ENCODE measurements at places on chromosomes 4 and X.

- DNase-seq: no peak
These were observed 375.6 kb downstream of the PDGFC start for GRCh38 chr4:156596026-156596425.

DNA sequence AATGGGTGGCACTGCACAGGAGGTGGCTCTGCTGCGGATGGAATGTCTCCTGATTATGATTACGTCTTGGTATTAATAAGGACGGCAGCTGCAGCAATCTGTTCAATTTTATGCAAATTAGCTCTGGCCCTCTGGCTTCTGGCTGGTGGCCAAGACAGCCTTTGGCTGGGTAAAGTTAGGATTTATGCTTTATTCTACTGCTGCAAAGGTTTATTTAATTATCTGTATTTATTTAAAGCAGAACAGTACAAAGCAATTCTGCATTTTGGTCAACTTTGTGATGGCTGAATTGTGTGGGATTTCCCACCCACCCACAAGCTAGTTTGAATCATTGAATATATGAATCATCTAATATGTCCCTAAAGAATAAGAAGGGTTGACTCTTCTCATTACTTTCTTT lies 745.6 kb upstream of the FAM241A start:
- no peak for DNase-seq

DNA sequence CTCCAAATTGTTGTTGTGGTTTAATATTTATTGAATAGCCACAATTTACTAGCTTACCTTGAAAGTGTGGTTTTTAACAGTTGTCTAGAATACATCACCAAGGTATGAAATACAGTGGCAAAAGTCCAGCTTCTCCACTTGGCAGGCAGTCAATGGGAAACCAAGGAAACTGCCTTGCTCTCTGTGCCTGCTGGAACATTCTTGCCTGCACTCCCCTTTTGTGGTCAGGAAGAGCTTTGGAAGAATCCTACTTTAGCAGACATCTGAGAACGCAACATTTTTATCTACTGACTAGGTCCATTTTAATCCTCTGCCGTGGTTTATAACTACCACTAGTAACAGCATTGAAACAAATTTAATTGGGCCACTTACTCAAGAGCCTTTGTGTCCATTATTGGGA lies 64.5 kb downstream of the TENM3 start:
- no peak for DNase-seq

DNA sequence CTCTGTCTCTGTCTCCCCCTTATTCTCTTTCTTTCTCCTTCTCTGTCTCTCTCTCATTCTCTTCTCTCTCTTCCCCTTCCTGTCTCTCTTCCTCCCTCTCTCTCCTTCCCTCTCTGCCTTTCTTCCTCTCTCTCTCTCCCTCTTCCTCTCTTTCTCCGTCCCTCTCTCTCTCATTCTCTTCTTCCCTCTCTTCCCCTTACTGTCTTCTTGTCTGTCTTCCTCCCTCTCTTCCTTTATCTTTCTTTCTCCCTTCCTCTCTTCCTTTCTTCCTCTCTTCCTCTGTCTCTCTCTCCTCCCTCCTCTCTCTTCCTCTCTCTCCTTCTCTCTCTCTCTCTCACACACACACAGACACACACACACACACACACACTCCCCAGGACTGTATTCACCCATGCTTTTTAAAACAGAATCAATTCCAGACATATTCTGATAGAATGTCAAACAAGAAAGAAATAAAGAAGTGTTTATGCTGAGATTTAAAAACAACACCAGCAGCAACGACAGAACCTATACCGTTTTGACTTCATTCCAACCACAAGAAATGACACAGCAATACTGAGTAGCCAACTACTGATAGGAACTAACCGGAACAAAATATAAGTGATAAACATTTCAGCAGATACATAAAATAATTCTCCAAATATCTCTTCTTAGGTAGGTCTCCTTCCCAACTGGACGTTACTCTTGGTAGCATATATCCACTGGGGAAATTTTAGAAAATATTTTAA lies 296.7 kb downstream of the ASMT start:
- DNase-seq: no peak

DNA sequence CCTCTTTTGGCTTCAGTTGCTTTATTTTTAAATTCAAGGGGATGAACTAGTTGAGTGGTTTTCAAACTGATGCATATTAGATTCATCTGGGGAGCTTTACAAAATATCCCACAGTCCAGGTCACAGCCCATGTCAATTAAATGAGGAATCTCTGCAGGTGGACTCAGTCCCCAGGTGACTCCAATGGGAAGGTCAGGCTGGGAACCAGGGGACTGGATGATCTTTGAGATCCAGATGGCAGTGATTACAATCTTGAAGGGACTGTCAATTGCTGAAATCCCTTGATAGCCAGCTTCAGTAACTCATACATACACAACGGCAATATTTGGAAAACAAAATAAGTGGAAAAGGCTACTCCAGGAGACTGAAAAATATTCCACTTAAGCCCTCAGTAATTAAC lies 7.0 kb downstream of the ADH1B start:
- DNase-seq: no peak

DNA sequence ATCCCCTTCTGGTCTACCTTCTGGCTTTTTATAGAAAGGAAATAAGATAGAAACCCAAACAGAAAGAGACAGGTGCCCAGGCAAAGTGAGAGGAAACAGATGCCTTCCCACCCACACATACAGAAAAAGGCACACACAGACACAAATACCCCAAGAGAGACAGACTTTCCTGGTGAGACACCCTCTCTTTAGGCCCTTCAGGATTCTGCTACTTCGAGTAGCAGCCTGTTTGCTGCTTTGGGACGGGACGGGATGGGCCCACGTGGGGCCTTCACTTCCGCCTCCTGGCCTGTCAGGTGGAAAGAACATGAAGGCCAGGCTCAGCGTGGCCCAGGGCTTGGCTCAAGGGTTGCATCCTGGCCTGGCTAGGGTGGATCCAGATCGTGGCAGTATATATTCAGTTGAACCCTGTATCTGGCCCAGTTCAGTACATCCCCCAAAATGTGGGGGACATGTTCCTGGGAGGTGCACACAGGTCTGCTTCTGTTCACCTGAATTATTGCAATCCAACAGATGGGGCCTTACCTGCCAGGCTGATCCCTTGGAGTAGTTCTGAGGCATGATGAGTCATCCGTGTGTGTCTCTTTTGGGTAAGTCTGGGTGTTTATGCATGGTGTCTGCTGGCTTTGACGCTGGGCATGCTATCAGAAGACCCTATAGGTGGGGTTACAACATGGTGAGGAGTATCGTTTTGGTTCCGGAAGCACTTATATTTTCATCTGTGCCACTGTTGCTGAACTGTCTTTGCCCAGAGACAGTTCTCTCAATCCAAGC lies 2.4 kb downstream of the ZNF275 start:
- DNase-seq: no peak

DNA sequence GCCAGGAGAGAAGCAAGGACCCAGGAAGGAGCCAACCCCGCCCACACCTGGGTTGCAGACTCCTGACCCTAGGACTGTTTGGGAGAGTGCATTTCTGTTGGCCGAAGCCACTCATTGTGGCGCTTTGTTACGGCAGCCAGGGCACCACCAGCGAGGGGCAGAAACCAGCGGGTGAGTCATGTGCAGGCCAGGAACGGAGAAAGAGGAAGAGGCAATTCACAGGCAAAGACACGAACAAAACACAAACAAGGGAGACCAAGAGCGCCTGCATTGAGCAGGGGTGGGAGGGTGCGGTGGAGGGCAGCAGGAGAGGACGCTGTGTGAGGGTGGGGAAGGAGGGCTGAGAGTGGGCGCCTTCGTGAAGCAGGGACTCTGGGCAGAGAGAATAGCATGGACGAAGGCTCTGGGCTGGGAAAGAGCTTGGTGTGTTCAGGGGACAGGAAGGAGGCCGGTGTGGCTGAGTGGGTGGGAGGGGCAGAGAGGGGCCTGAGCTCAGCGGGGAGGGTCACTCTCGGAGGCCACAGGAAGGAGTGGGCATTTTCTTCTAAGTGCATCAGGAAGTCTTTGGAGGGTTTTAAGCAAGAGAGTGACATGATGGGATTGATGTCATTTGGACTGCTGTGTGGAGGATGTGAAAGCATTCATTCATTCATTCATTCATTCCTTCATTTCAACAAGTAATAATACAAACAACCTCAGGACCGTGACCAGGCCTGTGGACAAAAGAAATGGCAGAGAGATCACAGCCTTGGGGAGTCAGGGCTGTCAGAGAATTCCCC lies 12.2 kb upstream of the WFS1 start:
- no peak for DNase-seq

DNA sequence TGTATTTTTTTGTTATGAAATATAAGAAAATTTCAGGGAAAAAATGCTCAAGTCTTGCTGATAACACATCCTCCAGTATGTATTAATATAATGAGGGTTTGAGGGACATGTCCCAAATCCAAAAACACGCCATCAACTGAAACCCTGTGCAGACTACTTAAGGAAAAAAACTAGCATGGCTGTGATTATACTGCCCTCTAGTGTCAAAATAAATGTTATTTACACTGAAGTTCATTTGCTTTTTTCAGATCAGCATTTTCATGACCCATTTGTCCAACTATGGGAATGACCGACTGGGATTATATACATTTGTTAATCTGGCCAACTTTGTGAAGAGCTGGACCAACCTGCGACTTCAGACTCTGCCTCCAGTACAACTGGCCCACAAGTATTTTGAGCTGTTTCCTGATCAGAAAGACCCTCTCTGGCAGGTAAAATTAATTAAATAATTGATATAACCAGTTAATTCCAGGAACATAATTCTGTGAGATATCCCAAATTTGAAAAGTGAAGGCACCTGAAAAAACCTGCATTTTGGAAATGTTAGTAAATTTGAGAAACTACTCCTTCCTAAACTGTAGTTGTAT lies 128.5 kb downstream of the PRSS12 start:
- no peak for DNase-seq

DNA sequence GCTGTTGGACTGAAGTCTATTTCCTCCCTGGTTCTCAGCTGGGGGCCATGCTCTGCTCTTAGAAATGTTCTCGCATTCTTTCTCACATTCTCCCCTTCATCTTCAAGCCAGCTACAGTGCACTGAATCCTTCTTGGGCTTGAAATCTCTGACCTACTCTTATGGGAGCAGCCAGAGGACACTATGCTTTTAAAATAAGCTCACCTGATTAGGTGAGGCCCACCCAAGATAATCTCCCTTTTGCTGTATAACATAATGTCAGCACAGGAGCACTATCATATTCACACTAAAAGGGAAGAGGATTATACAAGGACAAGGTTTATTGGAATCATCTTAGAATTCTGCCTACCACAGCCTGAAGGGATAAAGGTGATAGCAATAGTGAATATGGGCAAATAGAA lies 146.3 kb downstream of the ZNF674 start:
- DNase-seq: no peak

DNA sequence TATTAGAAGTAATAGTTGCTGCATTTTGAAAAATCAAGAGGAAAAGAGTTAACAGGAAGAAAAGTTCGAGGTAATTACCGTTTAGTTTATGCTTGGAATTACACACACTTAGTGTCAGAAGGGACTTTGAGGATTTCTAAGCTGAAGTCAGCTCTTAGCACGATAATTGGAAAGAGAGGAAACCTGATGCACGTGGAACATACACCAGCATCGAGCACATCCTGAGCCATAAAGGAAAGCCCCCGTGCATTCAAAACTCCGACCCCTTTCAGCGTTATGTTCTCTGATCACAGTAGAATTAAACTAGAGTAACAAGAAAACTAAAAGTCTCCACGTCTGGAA lies 400 bp upstream of the PAQR3 start:
- DNase-seq: no peak

DNA sequence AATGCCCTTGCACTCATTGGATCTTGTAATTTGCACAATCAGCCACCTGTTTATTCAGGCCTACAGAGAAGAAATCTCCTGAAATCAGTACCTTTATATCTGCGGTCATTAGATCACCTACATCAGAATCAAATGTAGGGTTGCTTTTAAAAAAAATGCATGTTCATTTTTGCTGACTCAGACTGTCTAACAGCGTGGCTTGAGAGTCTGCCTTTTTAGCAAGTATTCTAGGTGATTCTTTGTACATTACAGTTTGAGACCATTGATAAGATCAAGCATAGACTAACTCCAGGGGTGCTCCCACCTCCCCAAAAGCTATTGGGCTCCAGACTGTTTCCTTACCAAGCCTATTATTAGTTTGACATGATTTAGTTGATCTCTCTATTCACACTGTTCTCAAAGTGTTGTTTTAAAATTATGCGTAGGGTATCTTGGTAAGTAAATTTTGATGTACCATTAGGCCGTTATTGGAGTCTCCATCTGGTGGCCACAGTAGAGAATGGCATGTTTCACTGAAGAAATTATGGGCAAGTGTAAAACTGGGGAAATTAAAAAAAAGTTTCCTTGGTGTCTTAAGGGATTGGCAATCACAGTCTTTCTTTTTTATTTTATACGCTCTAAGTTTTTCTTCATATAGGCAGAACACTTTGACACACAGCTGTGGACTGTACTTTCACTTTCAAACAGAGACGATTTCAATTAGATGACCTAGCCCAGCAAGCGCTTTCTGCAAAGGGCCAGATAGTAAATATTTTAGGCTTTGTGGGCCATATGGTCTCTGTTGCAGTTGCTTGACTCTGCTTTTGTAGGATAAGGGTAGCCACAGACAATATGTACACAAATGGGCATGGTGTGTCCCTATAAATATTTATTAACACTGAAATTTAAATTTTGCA lies 33.7 kb upstream of the MSL3 start:
- DNase-seq: no peak

GRCh38 chr4:106240699-106241098 lies 75.3 kb downstream of the TBCK start:
- no peak for DNase-seq

GRCh38 chr4:13525606-13526281 lies 18.6 kb downstream of the NKX3-2 start:
- DNase-seq: no peak

DNA sequence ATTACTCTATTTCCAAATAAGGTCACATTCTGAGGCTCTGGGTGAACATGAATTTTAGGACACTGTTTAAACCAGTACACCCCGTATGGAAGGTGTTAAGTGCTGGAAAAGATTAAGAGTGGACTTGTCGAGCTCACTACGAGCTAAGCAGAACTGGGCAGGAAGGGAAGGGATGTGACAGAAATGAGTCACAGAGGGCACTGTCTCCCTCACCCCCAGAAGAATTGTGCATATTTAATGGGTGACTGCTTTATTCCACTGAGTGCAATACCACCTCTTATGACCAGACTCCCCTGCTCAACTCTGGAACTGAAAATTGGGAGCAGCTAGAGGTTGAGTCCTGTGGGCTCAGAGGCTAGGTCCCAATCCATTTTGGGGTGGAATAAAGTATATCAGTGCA lies 187.4 kb upstream of the RPS6KA3 start:
- DNase-seq: no peak

GRCh38 chr4:13704761-13705160 lies 77.2 kb upstream of the BOD1L1 start:
- DNase-seq: no peak

DNA sequence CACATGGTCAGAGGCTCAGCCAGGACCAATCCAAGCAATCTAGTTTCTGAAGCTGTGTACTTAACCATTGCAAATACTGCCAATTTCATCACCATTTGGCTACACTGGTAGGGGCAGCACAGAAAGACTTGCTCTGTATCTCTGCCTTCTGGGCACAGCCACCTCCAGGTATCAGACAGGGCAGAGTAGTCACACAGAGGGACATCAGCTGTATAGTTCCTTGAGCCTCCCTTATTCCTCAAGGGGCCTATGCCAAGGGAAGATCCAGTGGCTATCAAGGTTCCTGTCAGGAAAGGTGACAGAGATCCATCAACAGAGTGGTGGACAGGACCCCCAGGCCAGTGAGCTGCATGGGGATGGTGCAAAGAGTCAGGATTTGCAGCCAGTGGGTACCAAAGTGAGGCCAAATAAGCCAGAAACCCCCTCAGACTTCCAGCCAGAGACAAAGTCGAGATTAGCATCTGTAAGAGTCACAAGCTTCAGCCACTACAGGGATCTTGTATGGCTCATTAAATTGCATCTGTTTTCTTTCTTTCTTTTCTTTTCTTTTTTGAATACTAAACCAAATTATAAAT lies 381.6 kb upstream of the CPEB2 start:
- no peak for DNase-seq
